Right lobe of liver (tissue), 6 donors: ENCODE measurements at places on chromosomes 11 and 22. TPM values are rescaled to one million over a fixed set of nuclear protein-coding genes. Genes with fewer than 3 reads are reported as not detected.

DNA sequence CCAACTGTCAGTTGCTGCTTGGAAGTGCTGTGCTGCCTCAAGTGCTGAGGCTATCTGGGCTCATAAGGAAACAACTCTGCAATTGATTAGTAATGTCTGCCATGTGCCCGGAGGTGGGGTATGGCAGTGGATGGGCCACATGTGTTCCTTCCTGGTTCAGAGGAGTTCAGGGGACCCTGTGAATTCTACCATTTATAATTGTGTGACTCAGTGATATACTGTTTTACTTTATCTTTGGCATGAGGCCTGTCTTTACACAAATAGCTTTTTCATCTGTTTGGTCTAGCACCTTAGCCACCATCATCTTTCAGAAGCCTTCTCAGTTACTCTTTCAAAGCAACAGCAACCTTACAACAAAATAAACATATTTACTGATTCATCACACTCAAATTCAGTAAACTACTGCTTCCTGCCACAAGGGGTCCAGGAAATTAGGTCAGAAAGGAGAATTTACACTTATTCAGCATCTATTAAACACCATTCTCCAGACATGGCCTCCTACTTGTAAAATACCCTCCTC, 20.9 kb downstream of the DKK3 start:
- no peaks in the 10 kb centered on the region for H3K27me3 ChIP-seq
- no peak overlapping the region for H3K27ac ChIP-seq
- H3K36me3 ChIP-seq = no peaks in the 10 kb centered on the region
- DNase-seq = no peak

- no peaks in the 10 kb centered on the region for H3K4me1 ChIP-seq
- no peak overlapping the region for H3K4me3 ChIP-seq
- H3K36me3 ChIP-seq = no peaks in the 10 kb centered on the region
These were observed 192.6 kb downstream of the CASP12 start for GRCh38 chr11:104705490-104706190.

DNA sequence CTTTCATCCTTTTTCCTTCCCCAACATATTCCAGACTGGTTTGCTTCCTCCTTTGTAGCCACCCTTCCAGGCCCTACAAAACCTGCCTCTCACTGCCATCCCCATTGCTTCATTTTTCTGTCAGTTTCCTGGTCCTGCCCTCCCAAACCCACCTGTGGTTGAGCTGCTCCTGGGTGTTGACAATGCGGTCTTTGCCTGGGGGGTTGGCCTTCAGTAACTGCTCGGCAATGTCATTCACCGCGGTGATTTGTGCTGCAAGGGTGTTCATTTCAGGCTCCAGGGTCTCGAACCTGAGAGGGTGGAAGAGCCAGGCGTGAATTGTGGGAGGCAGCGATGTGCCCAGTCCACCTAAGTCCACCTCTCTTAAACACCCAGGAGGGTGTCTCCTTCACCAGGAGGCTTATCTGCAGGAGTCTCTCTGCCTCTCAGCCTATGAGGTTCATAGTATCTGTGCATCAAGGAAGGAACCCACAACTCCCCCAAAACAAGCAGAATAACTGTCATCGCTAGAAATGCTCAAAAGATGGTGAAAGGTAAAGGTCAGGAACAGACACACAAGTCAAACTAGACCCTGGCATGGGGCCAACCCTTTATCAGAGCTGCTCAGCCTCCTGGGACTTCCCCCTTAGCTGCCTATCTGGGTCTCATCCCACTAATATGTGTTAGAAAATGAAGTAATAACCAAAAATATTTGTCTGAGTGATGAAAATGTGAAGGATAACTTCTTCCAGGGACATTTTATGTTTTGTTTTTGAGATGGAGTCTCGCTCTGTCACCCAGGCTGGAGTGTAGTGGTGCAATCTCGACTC, 23.9 kb upstream of the RBM4B start:
- H3K36me3 ChIP-seq = peaks cover 18% of the 10 kb centered on the region
- no peak overlapping the region for H3K4me3 ChIP-seq
- DNase-seq = peak; percentile 76

GRCh38 chr22:29870574-29870973, 12.4 kb upstream of the MTMR3 start:
- no peaks in the 10 kb centered on the region for H3K27me3 ChIP-seq
- no peak overlapping the region for H3K4me3 ChIP-seq
- no peaks in the 10 kb centered on the region for H3K36me3 ChIP-seq
- no peak for DNase-seq

GRCh38 chr11:12141283-12141682, 30.9 kb downstream of the MICAL2 start:
- DNase-seq = no peak
- no peaks in the 10 kb centered on the region for H3K4me1 ChIP-seq
- H3K27ac ChIP-seq = no peak overlapping the region
- H3K36me3 ChIP-seq = no peaks in the 10 kb centered on the region
- no peaks in the 10 kb centered on the region for H3K27me3 ChIP-seq

DNA sequence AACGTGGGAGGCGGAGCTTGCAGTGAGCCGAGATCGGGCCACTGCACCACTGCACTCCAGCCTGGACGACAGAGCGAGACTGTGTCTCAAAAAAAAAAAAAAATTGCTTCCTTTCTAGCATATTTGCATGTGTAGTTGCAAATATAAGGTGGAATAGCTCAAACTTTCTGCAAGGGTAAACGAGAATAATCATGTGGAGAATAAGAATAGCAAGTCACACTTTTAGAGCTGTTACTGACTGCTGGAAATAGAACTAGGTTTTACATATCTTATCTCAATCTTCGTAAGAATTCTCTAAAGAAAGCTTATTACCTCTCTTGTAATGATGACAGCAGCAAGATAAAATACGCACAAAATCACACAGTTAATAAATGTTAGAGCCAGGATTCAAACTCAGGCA, 1.6 kb downstream of the L3MBTL2 start:
- no peak overlapping the region for H3K4me3 ChIP-seq
- no peaks in the 10 kb centered on the region for H3K4me1 ChIP-seq
- no peaks in the 10 kb centered on the region for H3K27me3 ChIP-seq

DNA sequence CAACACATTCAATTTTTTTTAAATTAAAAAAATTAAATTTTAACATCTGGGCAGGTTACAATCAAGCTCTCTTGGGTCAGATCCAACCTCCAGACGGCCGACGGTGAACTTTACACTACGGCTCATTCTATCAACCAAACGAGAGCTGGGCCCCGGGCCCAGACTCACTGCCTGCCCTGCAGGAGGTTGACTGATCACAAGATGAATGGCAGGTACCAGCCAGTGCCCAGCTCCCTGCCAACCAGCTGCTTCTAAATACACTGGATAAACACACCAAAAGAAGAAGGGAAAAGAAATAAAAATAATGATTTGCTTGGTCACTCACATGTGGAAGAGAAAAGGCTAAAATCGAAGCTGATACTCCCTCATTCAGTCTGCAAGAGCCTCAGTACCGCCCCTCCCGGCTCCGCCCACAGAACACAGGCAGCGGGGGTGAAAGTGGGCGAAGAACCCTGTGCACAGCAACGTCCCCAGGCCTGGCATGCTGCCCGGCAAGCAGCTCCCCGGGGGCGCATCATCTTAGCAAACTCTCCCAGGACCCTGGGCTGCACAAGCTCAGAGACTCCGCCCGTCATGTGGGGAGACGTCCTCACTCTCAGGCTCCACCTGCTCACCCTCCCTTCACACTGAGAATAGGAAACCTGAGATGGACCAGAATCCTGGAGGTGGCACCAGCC, 303.4 kb downstream of the SHANK2 start:
- H3K27ac ChIP-seq = no peak overlapping the region
- DNase-seq = peak; percentile 88
- H3K4me1 ChIP-seq = peaks cover 7% of the 10 kb centered on the region
- H3K36me3 ChIP-seq = no peaks in the 10 kb centered on the region

Gene TTLL1
- 1.3 TPM for total RNA-seq

Gene RAB36
- 0.24 TPM for total RNA-seq
